ENCODE measurements at places on chromosomes 12 and 14.

DNA sequence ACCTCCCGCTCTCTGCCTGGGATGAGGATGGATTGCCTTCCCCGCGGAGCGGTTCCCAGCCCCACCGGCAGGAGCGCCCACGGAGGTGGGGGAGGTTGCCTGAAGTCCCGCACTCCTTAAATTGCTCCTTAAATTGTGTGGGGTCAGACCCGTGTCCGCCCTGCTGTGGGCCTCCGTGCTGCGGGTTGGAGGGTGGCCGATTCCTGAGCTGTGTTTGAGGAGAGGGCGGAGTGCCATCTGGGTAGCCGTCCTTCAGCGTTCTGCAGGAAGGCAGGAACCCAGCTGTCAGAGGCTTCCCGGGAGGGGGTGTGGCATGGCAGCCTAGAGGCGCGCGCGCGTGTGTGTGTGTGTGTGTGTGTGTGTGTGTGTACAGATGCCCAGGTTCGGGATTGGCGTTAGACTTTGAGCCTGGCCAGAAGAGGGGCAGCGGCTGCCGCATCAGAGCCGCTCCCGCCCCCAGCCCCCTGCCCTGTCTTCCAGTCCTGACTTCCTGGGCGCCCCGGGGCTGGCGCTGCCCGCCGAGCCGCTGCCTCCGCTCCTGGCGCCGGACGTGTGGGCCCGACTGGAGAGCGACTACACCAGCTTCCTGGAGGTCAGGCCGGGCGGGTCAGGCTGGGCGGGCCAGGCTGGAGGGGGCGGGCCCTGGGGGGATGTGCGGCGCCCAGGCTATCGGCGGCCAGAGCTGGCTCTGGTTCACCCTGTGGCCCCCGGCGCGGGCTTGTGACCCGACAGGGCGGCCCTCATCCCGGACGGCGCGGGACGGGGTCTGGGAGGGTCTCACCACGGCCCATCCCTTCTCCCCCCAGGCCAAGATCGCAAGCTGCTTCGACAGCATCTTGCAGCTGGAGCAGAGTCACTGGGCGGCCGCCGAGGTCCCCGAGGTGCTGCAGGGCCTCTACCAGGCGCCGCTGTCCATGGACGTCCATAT lies 9.2 kb downstream of the EXOC3L4 start:
- no peak for DNase-seq

- DNase-seq: no peak
These were observed 177.1 kb downstream of the RMST start for GRCh38 chr12:97639702-97640101.

DNA sequence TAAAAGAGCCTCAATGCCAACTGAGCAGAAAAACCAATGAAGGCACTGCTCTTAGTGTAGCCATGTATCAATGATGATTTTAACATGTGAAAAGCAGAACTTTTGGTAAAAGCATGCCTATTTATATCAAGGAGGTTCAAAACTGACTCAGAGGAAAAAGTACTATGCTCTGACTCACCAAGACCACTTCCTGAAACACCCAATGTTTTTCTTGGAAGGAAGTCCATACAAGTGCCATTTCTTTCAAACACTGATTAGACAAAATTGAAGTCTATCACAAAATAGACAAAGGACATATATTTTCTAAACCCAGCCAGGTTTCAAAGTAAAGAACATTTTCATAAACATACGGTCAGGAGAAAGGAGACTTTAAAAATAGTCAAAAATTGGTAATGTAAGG lies 88.6 kb downstream of the EPS8 start:
- peak; percentile 69 for DNase-seq

- peak; percentile 40 for DNase-seq
These were observed 12.0 kb downstream of the KIF26A start for GRCh38 chr14:104150136-104151025.

DNA sequence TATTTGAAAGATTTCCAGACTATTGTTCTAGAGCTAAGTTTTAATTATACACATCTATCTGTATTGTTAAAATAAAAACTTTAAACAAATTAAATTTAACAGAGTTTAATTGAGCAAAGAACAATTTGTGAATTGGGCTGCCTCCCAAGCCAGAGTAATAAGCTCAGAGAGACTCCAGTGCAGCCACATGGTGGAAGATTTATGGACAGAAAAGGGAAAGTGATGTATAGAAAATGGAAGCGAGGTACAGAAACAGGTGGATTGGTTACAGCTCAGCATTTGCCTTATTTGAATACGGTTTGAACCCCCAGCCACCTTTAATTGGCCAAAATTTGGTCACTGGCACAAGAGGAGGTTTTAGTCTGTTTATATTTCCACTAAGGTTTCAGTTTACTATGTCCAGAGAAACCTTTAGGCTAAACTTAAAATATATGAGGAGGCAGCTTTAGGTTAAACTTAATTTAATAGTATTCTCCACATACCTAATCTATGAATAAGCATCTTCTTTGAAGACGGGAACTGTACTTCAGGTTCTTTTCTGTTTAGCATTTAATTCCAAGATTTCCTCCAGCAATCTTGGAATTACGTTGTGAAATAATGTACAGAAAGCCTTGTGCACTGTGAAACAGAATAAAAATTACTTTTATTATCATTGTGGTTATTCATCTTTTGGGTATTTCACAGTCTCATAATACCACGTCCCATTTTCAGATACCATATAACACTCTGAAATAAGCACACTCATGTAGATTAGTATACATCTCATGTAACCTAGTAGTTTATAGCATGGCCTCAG lies 19.4 kb downstream of the SRGAP1 start:
- no peak for DNase-seq

GRCh38 chr14:106872611-106873446 lies 1346.4 kb downstream of the TMEM121 start:
- DNase-seq: no peak

DNA sequence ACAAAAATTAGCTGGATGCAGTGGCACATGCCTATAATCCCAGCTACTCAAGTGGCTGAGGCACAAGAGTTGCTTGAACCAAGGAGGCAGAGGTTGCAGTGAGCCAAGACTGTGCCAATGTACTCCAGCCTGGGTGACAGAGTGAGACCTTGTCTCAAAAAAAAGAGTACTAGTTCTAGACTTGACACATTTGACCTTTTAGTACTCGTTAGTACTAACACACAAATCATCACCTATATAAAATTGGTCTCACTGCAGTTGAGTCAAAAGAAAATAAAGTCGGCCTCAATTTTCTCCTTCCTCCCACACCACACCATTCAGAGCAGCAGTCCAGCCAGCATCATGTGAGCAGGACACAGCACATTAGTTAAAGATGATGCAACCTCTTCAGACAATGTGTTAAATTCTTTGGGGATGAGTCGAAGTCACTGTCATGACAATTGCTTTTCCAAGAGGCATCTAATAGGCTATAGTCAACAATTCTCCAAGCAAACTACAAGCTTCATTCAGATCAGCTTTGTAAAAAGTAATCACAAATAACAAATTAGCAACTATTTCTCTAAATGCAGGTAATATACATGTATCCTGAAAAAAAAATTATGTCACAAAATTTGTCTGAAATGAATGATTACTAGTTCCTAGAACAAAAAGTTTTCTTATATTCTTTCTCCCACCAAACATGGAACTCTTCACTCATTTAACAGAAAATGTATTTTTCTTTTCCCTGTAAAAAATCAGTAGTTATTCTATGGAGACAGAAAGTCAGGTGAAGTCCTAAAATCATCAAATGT lies 55.6 kb downstream of the CLIP1 start:
- peak; percentile 35 for DNase-seq

- DNase-seq: no peak
These were observed 370.2 kb upstream of the FLRT2 start for GRCh38 chr14:85159726-85160125.

- no peak for DNase-seq
These were observed 12.8 kb downstream of the FBLN5 start for GRCh38 chr14:91934554-91935285.

DNA sequence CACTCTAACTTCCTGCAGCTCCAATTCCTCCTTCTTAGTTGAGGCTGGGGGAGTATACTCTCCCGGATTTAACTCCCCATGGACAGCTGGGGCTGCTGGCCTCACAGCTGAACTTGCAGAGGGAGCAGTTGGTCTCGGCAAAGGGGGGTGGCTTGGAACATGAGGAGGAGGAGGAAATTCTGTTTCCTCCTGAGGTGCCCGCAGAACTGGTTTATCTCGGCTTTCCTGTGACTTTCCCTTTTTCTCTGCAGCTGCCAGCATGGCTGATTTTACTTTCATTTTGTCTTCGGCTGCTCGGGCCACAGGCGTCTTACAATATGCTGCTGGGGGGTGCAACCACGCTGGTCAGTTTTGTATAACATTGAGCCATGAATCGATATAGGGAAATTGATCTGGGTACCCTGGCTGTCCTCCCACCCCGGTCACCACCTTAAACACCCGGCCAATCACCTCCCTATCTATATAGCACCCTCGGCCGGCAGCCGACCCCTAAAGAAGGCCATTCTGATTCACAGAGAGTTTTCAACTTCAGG lies 1317.6 kb downstream of the TMEM121 start:
- DNase-seq: no peak

GRCh38 chr14:61568572-61569011 lies 126.7 kb upstream of the HIF1A start:
- no peak for DNase-seq

DNA sequence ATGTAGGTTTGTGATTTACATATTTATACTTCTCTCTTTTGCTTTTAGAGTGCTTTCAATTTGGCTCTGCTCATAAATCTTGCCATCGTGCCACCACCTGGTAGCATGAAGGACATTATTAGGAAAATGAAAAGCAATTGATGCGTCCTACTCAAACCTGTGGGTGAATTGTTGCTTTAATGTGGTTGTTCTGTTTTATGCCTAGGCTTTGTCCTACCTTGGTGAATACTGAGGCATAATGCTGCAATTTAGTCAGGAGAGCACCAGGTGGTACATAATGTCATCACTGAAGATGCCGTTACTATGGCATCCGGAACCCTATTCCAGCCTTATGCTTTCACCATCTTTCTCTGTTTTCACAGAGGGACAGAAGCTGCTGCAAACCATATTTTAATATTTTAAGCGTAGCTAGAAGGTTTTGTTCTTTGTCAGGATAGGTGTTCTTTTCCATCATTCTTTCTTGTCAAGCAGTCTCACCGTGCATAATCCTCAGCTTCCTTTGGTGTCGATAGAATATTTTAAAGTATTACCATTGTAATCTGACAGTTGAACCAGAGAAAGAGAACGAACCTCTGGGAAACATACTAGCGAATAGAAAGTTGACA lies 68.5 kb upstream of the PKP2 start:
- DNase-seq: no peak

- DNase-seq: no peak
These were observed 1059.8 kb downstream of the TMEM121 start for GRCh38 chr14:106586098-106586704.

- DNase-seq: no peak
These were observed 187.5 kb upstream of the SLC38A2 start for GRCh38 chr12:46560089-46560488.

DNA sequence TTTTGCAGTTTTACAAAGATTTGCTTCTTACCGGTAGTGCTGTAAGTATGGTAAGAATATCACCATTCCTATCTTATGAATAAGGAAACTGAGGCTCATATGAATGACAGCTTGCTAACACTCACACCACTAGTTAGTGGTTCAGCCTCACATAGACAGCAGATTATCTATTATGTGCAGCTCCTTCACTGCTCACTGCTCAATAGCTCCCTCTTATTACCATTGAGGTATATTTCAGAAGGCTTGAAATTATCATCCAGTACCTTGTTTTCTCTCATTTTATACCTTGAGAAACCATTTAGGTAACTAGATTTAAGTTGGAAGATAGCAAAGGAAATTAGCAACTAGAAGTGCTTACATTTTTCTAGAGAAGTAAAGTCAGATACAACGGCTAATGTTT lies 15.5 kb downstream of the RIC8B start:
- DNase-seq: no peak

GRCh38 chr14:72941286-72941985 lies 15.2 kb downstream of the DCAF4 start:
- DNase-seq: no peak

- no peak for DNase-seq
These were observed 29.0 kb downstream of the ATF7IP start for GRCh38 chr12:14394317-14395073.

GRCh38 chr12:118778077-118778476 lies 203.3 kb upstream of the SRRM4 start:
- DNase-seq: no peak

DNA sequence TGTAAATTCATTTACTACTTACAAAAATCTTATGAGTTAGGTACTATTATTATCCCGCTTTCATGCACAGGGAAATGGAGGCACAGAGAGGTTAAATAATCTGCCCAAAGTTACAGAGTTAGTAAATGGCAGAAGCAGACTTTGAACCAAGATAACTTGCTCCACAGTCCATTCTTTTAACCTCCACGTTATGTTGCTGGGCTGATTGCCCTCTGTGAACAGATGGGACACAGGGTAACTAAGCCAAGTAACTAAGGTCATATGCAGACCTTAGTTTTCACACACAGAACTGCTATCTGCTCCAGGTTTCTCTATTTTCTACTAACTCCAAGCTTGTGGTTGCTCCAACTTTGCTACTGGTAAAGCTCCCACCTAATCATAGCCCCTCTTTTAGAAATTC lies 147.1 kb upstream of the IFNG-AS1 start:
- no peak for DNase-seq

- no peak for DNase-seq
These were observed 305.5 kb downstream of the AEBP2 start for GRCh38 chr12:19744705-19745218.

GRCh38 chr12:93427779-93428564 lies 13.8 kb downstream of the UBE2N start:
- no peak for DNase-seq

GRCh38 chr12:21764065-21764464 lies 10.4 kb downstream of the KCNJ8 start:
- no peak for DNase-seq

DNA sequence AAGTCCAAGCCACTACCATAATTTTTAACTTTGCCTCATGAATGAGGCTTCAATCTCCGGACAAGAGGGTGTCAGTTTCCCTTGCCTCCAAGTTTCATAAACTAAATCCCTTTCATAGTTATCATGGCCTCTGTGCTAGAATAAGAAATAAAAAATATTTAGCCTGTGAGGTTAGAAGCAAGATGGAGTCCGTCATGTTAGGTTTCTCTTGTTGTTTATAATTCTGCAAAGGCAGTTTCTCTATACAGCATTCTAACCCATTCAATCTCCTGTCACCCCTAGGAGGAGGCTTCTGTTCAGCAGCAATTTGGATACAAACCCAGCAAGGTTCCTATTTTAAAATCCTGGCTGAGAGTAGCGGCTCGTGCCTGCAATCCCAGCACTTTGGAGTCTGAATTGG lies 15.8 kb upstream of the RAN start:
- DNase-seq: no peak

GRCh38 chr12:103197725-103198388 lies 240.4 kb downstream of the ASCL1 start:
- no peak for DNase-seq

GRCh38 chr12:77837876-77838291 lies 7.2 kb downstream of the NAV3 start:
- peak; percentile 57 for DNase-seq
